ENCODE measurements at places on chromosomes 11 and 22. TPM values are rescaled to one million over a fixed set of nuclear protein-coding genes. Genes with fewer than 3 reads are reported as not detected.

Gene OLFML1
- total RNA-seq: 8.7 TPM

Gene DDX25
- total RNA-seq: not detected

Gene OR4A16
- total RNA-seq: not detected

Gene ANO5
- 7.9 TPM for total RNA-seq

Gene WBP2NL
- total RNA-seq: 1.3 TPM

Gene OR6A2
- total RNA-seq: 0.35 TPM

Gene TRIM51
- not detected for total RNA-seq

Gene SNX32
- 0.81 TPM for total RNA-seq

Gene CYP2R1
- total RNA-seq: 22.4 TPM

Gene SPA17
- total RNA-seq: 3.9 TPM

Gene FJX1
- 5.4 TPM for total RNA-seq

Gene RNF215
- 11.4 TPM for total RNA-seq

Gene MS4A18
- total RNA-seq: not detected

Gene WNT11
- total RNA-seq: 12.0 TPM

Gene LRP4
- 21.2 TPM for total RNA-seq

Gene CLMP
- 126 TPM for total RNA-seq

Gene CALCA
- not detected for total RNA-seq

Gene DBX1
- total RNA-seq: not detected

Gene P2RX3
- total RNA-seq: not detected

Gene LIF
- total RNA-seq: 11.3 TPM

Gene MMP13
- not detected for total RNA-seq

Gene NTM
- not detected for total RNA-seq

Gene LRRC10B
- 3.0 TPM for total RNA-seq

Gene SLC37A4
- 15.0 TPM for total RNA-seq

Gene HMOX1
- total RNA-seq: 28.3 TPM

Gene FKBP2
- 51.7 TPM for total RNA-seq

Gene SLC17A6
- not detected for total RNA-seq

Gene MISFA
- not detected for total RNA-seq

Gene LRRC56
- total RNA-seq: 0.41 TPM

Gene OR2D2
- total RNA-seq: not detected

Gene INPP5J
- total RNA-seq: 4.1 TPM

Data from thoracic aorta (tissue), 2 donors.